Glutamatergic neuron (in vitro differentiated cells): ENCODE measurements at places on chromosomes 13 and 19.

DNA sequence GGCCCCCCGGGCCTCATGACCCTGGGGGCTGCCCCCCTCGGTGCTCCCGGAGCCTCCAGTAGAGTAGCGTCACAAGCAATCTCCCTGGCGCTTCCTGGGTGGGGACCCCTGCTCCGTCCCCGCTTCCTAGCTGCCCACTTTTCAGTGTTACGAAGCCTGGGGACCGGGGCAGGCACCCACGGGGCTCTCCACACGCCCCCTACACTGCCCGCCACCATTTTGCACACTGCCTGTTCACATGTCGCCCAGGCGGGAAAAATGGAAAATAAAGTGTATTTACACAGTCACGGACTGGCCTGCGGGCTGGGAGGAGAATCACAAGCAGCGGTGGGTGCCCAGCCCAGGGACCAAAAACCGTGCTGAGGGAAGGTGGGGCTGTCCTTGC, 9.5 kb downstream of the PRR36 start:
- DNase-seq: no peak

DNA sequence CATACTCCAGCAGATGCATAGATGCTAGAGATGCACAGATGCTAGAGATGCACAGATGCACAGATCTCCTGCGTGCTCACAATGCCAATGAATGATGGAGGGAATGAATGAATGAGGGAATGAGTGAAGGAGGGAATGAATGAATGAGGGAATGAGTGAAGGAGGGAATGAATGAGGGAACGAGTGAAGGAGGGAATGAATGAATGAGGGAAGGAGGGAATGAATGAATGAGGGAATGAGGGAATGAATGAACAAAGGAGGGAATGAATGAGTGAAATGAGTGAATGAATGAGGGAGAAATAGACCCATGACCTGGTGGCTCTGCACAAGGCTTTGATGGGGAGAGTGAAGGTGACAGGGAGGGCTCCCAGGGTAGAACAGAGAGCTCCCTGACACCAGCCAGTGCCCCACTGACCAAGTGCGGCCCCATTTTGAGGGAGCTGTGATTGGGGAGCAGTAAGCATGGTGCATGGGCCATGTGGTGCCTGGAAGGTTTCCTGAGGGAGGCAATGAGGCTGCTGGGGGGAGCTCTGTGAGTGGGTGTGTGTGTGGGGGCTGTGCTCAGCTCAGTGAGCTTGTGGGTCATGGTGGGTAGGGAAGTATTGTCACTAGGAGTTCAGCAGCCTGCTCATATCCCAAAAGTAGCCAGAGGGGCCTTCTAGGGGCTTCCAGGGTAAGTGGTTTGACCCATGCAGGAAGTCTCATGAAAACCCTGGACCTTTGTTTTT, 12.7 kb downstream of the SLC27A1 start:
- no peak for DNase-seq

GRCh38 chr13:20798027-20798426, 24.3 kb upstream of the EEF1AKMT1 start:
- no peak for DNase-seq

DNA sequence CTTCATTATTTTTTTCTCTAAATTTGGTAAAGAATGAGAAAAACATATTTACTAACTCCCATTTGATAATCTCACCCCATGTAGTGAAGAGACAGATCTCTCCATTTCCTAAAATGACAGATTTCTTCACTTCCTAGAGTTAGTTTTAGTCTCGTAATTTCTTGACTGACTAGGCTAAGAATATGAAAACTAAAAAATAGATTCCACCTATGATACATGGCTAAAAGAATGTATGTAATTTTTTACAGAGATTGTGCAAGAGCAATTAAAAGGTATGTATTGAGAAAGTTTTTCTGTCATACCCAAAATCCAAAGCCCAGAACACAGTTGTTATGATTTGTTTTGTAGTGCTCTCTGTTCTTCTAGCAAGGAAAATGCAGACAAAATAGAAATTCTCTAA, 9.5 kb downstream of the NALCN start:
- no peak for DNase-seq

- no peak for DNase-seq
These were observed 3.2 kb downstream of the DLEU7 start for GRCh38 chr13:50840284-50840683.

DNA sequence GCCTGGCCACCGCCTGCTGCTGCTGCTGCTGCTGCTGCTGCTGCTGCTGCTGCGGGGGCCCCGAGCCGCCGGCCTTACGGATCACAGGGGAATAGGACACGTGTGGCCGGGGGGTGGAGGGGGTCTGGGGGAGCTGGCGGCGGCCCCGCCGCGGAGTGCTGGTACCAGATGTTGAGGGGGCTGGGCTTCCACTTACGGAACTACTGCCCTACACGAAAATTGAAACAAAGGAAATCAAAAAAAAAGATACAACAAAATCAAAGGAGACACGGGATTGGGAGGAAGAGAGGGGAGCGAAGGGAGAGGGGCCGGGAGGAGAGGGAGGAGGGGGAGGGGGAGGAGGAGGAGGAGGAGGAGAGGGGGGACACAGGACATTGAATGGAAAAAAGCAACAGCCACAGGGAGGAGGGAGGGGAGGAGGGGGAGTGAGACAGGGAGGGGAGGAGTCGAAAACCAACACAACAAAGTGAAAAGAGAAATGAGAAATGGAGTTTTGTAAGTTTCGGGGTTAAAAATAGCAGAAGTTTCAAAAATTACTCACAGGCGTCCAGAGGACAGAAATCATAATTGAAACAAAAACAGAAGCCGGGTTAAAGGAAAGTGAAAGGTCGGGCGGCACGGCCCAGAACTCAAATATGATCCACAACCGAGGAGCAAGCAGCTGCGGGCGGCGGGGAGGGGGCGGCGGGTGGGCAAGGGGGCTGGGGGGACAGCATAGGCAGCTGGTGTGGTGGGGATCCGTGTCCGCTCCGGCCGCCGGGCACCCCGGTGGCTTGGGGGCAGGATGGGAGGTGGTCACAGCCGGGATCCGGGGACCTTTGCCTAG, 57.8 kb downstream of the IER2 start:
- DNase-seq: peak; percentile 63

DNA sequence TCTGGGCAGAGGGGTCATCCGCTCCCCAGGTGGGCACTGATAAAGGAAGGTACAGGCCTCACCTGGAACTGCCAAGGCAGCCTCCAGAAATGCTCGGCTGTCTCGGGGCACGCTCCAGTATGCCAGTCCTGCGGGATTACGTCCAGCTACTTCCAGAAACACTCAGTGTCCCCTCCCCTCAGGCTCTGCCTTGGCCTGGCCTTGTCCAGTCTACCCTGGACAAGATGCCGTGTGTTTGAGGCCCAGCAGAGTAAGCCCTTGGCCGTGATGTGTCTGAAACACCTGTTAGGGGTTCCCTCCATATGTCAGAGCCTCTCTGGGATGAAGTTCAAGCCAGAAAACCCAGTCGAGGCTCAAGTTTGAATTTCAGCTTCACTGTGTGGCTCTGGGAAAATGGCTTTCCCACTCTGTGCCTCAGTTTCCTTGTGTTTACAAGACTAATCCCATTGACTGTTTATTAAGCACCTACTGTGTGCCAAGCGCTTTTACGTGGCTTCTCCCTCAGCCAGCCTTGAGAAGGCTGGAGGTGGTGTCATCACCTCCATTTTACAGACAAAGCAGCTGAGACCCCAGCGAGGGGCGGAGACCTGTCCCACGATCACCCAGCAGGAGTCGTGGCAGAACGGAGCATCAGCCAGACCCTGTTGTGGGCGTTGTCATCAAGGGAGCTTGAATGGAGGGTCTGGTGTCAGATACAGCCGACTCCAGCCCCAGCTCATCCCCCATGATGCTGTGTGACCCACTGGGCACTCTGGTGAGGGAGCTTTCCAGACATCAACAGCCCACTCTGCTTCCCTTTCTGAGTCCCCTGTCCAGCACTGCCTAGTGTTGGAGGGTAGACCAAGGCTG, 2.0 kb upstream of the PIK3R2 start:
- no peak for DNase-seq

GRCh38 chr13:113179374-113180230, 21.2 kb downstream of the PROZ start:
- DNase-seq: no peak

DNA sequence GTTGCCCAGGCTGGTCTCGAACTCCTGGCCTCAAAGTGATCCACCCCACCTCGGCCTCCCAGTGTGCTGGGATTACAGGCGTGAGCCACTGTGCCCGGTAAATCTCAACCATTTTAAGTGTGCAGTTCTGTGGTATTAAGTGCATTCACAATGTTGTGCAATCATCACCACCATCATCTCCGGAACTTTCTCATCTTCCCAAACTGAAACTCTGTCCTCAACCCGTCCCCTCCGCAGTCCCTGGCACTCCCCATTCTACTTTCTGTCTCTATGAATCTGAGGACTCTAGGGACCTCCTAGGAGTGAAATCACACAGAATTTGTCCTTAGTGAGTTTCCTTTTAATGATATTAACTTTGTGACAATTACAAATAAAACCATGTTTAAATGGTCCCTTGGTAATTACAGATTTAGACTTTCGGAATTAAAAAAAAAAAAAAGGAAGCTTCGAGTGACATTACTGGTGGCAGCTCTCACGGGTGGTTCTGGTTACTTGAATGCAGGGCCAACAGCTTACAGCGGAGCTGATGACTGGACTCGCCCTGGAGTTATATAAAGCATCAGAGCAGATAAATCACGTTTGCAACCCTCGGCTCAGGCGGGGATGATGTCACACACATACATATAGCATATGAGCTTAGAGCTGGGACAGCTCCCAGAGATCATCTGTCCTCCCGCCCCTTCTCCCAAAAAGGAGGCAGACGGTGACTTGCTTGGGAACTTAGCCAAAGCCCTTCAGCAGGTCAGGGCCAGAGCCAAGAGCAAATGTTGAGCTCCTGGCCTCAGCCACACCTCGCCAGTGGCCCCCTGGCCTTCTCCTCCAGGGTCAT, 89.8 kb downstream of the ZNF557 start:
- no peak for DNase-seq

- no peak for DNase-seq
These were observed 63.5 kb downstream of the C13orf42 start for GRCh38 chr13:51047434-51048165.

DNA sequence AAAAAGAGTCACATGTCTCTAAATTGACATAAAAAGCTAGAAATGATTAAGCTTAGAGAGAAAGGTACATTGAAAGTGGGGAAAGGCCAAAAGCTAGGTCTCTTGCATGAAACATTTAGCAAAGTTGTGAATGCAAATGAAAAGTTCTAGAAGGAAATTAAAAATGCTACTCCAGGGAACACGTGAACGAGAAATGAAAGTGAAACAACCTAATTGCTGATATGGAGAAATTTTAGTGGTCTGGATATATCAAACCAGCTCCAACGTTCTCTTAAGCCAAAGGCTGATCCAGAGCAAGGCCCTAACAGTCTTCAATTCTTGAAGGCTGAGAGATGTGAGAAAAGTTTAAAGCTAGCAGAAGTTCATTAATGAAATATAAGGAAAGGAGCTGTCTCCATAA, 419.8 kb downstream of the SLITRK6 start:
- no peak for DNase-seq

GRCh38 chr19:34254698-34255432, 511 bp downstream of the GARRE1 start:
- peak; percentile 73 for DNase-seq

GRCh38 chr19:11300811-11301120, 4.8 kb downstream of the TSPAN16 start:
- no peak for DNase-seq

GRCh38 chr19:29259867-29260281, 46.9 kb upstream of the UQCRFS1 start:
- peak; percentile 51 for DNase-seq

- DNase-seq: no peak
These were observed 60.0 kb upstream of the GPR183 start for GRCh38 chr13:99367106-99367616.

DNA sequence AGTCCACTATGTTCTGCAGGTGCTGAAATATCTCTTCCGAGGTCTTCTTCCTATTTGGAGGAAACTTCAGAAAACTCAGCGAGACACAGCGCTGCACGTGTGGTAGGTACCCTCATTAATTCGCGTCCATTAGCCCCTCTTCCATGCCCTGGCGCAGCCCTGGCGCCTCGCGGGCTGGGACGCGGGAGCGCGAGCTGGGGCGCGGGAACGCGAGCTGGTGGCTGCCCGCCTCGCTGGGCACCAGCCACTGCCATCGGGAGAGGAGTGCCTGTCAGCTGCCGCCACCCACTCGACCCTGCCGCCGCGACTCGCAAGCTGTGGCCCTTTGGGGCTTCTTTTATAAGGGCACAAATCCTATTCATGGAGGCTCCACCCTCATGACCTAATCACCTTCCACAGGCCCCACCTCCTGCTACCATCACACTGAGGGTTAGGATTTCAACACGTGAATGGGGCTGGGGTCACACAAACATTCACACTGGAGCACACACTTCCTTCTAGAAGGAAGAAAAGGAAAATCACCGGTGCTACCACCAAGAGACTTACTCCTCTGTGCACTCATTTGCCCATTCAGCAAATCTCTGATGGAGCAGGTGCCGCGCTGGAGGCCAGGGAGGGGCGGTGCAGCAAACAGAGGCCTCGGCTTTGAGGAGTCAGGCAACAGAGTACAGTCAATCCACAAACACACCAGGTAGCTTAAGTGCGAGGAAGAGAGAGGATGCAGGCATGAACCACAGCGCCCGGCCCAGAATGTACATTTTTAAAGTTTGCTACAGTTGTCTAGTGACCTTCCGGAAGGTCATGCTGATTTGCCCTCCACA, 43.0 kb upstream of the LATS2 start:
- DNase-seq: no peak

DNA sequence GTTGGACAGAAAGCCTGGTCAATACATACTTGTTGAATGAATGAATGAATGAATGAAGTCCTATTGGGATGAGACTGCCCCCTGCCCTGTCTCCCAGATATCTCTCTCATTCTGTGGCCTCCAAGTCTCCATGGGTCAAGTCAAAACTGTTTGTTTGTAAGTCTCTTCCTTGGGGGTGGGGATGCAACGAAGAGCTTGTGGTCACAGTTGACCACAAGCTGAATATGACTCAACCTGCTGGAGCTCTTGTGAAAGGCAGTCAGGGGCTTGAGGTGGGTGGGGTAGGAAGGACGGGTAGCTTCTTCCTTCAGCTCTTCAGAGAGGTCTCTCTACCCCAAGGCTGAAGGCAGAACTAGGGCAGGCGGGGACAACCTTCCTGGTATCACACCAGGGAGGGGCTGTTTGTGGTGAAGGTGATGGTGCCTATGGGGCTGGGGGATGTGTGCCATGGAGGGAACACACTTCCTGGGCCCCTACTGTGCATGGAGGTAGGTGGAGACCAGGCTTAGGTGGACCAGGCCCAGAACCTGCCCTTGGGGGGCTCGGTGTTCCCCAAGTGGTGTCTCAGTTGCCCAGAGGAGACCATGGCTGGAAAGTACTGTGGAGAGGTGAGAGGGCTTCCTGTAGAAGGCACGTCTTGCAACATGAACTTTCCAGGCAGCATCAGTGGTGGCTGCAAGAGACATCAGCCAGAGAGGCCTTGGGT, 8.0 kb downstream of the MYO1F start:
- no peak for DNase-seq

DNA sequence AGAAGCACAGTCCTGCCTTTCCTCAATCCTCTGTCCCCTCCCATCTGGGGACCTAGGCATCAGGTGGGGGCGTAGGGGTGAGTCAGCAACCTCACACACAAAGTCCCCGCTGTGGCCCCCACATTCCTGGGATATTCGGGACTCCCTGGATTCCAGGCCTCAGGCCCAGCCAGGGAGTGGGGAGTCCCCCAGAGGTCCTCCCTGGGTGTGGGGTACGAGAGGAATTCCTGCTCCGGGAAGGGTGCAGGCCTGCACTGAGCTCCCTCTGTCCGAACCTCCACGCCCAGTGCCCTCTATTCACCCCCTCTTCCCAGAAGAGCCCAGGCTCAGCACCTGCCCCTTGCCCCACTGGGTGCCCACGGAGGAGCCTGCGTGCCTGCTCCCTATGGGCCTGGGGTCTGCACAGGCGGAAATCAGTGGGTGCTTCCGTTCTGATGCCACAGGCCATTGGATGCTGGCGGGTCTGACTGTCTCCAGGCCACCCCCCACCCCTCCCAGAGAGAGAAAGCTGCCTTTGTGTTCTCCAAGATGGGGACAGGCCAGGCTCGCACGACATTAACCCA, 3.4 kb downstream of the CADM4 start:
- DNase-seq: no peak
